ENCODE measurements at places on chromosomes 2 and 18.

DNA sequence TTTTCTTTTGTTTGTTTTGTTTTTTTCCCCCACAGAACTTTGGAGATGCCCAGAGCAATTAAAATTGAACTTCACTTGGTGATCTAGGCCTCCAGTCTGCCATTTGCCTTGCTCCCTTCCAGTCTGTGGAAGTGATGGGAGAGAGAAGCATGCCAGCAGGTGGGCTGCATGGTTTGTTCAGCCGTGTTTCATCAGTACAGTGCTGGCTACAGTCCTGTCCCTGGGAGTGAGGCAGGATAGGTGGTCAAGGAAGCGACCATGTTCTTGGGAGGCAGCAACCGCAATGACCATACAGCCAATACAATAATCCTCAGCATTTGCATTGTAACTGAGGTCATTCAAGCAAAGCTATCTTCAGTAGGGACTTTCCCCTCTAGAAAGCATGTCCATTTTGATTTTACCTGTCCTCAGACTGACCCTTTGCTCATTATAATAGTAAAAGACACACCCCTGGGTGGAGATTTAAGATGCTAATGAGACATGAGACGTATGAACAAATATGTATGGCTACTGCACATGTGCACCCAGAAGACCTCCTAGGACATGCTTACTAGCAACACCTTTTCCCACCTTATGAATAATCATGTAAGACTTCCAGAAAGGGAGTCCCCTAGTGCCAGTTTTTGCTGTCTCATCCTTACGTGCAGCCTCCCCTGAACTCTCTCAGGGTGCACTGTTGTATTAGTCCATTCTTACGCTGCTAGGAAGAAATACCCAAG lies 11.1 kb upstream of the LIPG start:
- DNase-seq = no peak

GRCh38 chr18:79796531-79797405 lies 970 bp upstream of the KCNG2 start:
- no peak for DNase-seq

GRCh38 chr18:13477147-13477683 lies 249.1 kb downstream of the FAM210A start:
- DNase-seq = no peak

DNA sequence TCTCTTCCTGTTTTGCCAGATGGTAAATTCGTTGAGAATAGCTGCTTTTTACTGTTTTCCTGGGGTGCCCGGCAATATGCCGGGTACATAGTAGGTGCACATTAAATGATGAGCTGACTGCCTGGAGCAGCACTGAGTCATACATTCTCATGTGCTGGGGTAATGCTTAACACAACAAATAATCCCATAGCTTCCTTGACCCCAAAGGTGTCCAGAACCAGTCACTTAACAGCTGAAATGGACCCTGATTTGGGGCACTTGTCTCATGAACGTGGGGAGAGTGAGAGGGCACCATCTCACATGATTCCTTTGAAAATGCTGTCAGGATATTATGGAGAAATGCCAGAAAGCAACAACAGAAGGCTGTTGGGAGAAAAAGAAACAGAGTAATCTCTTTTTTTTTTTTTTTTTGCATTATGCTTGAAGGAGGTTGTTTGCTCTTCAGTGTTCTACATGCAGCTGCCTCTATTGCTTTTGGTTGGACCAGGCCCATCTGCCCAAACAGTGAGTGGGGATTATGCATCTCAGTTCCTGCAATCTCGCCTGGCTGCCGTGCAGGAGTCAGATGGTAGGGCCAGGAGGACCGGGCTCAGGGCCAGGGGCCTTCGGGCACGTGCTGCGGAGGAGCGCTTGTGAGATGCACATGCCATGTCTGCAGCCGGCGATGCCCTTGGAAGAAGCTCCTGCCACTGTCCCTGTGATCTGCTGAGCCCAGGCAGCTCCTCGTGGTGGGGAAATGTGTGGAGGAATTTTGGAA lies 162.1 kb downstream of the SH3RF3 start:
- no peak for DNase-seq

- DNase-seq = no peak
These were observed 46.5 kb downstream of the AQP4 start for GRCh38 chr18:26819046-26819445.

DNA sequence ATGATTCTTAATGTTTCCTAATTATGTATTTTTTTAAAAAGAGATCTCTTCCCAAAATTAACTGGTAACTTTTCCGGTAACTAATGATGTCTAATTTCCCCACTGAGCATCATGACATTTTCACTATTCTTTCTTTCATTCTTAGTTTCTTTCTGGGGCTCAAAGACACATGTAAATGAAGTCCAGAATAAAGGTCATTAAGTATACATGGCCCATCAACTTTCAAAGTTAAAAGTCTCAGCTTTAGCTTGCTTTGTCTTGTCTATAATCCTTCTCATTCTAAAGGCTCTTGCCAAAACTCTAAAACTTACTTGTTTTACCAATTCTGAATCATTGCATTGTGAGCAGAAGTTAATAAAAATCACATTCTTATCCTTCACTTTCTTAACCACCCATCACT lies 53.6 kb downstream of the ASXL2 start:
- DNase-seq = no peak

- DNase-seq = no peak
These were observed 182.7 kb upstream of the SIX2 start for GRCh38 chr2:45191976-45192375.

GRCh38 chr2:66573821-66574233 lies 138.9 kb downstream of the MEIS1 start:
- no peak for DNase-seq

DNA sequence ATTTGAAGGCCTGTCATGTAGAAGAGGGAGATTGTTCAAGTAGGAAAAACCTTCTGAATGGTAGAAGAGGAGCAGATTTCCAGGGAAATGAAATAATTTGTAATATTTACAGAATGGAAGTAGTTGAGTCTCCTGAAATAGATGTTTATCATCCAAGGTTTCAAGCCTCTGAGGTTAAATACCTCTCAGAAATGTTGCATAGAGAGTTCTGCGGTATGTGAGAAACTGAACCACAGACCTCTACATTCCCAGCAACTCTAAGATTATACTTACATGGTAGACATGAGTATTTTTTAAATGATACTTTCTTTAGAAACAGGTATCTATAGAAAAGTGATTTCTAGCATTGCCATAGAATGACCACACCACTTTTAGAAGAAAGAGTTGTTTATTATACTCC lies 379.8 kb upstream of the FANCL start:
- DNase-seq = no peak

GRCh38 chr2:203352604-203353255 lies 24.5 kb downstream of the ABI2 start:
- DNase-seq = no peak

GRCh38 chr18:12048827-12049175 lies 44.8 kb upstream of the ANKRD62 start:
- no peak for DNase-seq

DNA sequence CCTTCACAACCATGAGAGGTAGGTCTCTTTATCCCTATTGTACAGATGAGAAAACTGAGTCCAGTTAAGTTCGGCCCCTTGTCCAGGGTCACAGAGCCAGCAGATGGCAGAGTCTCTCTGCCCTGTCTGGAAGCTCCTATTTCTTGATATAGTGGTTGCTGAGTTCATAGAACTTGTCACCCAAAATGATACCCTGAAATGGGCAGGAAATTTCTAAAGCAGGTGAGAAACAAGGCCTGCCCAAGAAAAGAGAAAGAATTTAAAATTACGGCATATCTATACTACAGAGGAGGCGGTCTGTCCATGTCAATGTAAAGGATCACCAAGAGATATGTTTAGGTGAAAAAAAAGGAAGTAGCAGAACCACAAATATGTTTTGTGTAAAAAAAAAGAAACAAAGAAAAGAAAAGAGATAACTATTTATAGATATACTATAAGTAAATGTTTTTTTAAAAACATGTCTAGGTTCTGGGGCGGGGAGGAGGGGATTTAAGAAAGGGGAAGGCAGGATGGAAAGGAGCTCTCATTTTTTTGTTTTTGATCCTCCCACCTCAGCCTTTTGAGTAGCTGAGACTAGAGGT lies 39.8 kb downstream of the MYO7B start:
- no peak for DNase-seq

DNA sequence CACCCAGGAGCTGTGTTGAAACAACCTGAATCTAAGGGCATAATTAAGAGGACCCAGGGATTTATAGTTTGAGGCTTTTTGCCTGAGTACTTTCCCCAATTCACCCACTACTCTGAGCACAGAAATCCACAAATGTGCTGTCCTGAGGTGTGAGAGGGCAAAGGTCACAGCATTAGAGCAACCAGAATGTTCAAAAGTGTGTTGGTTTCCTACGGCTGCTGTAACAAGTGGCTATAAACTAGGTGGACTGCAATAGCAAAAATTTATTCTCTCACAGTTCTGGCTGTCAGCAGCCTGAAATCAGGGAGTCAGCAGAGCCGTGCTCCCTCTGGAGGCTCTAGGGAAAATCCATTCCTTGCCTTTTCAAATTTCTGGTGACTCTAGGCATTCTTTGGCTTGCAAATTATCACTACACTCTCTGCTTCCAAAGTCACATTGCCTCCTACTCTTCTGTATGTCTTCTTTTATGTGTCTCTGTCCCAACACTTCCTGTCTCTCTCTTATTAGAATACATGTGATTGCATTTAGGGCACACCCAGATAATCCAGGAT lies 91.4 kb upstream of the TACR1 start:
- DNase-seq = no peak

DNA sequence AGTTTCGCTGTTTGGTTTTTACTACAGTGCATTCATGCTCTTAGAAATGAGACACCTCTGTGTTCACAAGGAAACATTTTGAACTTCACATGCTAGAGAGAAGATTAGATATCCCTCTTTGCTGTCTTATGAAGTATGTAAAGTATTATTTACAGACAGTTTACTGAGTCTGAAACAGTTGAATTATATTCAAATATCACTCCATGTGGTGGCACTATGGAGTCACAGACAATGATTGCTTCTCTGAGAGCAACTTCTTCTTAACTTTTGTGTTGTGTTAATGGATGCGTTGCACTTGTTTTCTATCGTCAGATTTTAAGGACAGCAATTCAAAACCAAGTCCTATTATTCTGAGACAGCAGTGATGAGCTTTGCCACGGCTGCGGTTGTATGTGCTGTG lies 823.6 kb downstream of the GALR1 start:
- no peak for DNase-seq

- no peak for DNase-seq
These were observed 399.2 kb downstream of the CPS1 start for GRCh38 chr2:210955591-210955990.

- DNase-seq = no peak
These were observed 7.2 kb downstream of the BOLL start for GRCh38 chr2:197777823-197778407.

DNA sequence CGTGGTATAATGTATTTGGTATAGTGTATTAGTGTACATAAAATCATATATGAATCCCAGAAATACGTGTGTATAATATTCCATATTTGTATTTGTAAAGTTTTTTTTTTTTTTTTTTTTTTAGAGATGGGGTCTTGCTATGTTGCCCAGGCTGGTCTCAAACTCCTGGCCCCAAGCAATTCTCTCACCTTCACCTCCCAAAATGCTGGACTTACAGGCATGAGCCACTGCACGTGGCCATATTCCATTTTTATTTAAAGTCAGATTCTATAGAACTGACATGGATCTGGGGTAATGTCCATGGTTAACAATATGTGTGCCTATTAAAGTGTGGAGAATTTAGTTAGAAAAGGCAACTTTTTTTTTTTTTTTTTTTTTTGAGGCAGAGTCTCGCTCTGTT lies 71.5 kb downstream of the ANTXR1 start:
- DNase-seq = no peak

DNA sequence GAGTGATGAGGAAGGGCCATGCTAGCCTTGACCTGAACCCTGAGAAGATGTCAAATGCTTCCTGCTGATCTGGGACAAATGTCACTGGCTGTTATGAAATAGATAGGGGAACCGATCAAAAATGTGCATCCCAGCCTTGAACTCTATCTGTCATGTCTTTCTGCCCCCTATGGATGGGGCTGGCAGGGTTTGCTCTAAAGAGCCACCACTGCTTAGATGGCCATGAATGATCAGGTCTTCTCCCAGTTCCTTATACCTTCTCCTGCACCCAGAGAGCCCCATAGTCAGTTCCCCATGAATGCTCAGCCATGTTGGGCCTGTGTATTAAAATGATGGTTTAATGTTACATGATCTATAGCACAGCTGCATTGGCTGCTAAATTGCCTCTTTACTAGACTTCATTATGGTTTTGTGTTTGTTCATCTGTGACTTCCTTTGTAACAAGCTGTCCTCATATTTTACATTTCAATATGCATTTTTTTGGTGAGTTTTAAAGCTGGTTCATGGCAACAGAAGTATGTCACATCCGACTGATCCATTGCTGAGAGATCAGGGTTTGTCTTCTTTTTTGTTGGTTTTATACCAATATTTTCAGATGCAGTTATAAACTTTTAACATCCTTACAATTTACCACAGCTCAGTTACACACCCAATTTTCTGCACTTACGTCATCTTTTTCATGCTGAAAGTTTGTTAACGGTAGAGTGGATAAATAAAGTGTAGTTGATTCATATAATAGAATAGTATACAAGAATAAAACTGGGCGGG lies 56.3 kb upstream of the SMAD2 start:
- DNase-seq = no peak

DNA sequence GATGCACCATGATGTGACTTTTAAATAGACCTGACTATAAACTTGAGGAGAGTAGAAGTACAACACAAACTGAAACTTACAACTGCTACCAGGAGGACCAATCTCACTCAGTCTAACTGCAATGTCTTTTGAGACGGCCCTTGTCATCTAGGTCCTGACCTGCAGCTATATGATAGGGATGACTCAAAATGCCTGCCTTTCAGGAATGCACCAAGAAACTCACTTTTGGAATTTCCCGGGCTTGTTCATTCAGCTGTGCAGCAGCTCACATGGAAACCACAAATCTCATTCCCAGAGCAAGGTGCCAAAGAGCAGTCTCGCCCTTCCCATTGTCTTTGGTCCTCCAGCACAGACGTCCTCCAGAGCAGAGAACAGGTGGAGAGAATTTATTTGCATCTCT lies 113.7 kb downstream of the SPOPL start:
- DNase-seq = no peak

GRCh38 chr2:23654756-23655155 lies 269.8 kb downstream of the KLHL29 start:
- DNase-seq = no peak

DNA sequence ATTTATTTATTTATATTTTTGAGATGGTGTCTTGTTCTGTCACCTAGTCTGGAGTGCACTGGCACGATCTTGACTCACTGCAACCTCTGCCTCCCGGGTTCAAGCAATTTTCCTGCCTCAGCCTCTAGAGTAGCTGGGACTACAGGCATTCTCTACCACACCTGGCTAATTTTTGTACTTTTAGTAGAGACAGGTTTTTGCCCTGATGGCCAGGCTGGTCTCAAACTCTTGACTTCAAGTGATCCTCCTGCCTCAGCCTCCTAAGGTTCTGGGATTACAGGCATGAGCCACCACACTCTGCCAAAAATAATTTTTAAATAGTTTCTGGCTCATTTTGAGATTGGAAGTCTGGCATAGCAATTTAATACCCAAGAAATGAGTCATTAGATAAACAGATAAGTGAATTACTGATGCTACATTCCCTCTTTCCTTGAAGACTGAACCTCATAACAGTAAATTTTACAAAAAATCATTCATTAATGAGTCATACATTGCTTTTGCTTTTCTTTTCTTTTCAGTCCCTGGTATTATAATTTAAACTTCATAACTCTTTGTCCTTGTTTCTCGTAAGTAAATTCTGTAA lies 881.6 kb upstream of the PIK3C3 start:
- DNase-seq = no peak

GRCh38 chr2:16088035-16088801 lies 147.9 kb downstream of the MYCN start:
- no peak for DNase-seq

Measured in stimulated activated CD8-positive, alpha-beta memory T cell treated with anti-CD3 and anti-CD28 coated beads, Interleukin-4, amount 100 ng/mL, for 4 hours (primary cell).